ENCODE measurements at places on chromosomes 7 and 10.
A peak's percentile ranks its signal among the peaks of the same experiment; 100 is the strongest.

DNA sequence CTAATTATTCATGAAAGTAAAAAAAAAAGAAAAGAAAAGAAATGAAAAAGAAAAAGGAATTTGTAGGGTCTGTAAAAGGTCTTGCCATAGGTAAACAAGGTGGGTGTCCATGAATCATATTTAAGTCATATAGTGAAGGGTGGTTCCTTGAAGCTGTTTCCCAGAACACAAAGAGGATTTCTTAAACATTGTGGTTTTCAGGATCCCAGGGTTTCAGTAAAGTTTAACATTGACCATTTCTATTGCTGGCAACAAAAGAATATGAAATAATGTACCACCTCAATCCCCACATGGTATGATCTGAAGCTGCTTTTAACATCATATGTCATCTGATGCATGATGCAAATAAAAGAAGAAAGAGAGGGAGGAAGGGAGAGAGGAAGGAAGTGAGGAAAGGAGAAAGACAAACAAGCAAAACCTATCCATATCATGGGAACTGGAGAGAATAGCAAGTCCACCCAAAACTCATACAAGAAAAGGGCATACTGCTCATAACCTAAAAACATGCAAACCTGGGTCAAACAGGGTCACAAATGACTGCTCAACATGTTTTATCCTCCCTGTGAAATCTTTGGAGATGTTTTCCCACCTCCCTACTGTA lies 663.5 kb downstream of the SORCS1 start:
- DNase-seq, result no peak

DNA sequence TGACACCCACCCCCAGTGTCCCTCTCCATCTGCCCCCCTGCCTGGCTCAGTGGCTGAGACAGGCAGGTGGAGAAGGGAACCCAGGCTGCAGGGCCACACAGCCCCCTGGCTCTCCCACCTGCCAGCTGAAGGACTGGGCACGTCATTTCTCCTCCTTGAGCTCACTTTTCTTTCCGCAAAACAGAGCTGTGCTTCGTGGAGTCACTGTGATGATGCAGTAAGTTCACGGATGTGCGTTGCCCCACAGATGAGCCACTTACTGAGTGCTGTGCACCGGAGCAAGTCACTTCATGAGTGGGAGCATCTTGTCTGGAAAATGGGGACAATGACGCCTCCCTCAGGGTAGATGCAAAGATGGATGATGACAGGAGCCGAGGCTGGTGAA lies 2.7 kb downstream of the OPN4 start:
- no peak for DNase-seq

DNA sequence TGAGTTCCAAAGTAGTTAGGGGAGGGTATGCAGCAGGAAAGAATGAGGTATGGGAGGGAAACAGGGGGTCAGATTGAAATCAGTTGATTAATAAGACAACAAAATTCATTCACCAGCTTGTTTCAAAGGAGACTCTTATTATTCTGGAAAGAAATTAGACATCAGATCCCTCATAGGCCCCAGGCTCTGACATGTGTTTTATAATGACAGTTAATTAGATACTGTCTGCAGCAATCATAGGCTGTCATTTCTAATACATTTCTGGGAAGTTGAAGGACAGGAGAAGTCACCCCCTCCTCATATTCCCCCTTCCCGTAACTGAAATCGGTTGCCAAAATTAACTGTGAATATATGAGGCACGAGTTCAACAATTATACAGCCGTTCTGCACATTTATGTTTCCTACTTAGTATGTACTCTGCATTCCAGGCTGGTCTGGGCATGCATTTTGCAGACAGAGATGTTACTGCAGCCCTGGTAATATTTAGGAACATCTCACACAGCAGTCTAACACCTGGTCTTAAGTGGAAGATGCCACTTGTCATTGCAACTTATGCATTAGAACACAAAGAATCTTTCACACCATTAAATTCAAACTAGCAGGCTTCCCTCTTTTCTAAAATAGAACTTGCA lies 355.2 kb upstream of the LRGUK start:
- peak; percentile 23 for DNase-seq

DNA sequence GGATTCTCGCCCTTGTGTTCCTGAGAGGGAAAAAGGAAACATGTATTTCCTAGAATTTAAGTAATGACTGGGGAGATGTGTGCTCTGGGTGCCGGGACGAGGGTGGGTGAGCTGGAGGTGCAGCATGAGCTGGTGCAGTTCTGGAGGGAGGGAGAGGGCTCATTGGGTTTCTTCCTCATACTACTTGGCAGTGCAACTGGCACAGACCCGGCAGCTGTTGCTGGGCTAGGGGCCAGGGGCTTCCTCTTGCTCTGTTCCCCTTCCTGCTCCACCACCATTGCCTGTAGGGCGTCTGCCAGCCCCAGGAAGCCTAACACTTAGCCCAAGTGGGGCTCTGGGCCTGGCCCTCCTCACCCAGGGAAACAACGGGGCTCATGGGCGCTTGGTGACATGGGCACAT lies 5.9 kb downstream of the RET start:
- DNase-seq, result no peak

DNA sequence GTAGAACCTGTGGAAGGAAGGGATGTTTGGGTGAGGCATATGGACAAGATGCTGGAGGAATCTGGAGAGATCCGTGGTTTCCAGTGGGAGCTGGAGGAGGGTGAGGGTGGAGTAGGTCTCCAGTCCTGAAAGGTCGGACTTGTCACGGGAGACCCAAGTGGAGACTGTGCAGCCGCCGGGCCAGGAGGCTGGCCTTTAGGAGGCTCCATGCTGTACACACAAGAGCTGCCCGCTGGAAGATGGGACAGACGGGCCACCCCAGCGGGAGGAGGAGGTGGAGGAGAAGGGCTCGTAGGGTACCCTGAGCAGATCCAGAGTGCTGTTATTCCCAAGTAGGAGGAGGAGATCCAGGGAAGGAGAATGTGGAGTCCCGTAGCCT lies 106.7 kb downstream of the NKX6-2 start:
- DNase-seq, result no peak

GRCh38 chr10:4397337-4397736 lies 428.7 kb upstream of the AKR1E2 start:
- no peak for DNase-seq

- DNase-seq, result no peak
Measured at GRCh38 chr10:10165415-10165814, 852.3 kb upstream of the CELF2 start.

DNA sequence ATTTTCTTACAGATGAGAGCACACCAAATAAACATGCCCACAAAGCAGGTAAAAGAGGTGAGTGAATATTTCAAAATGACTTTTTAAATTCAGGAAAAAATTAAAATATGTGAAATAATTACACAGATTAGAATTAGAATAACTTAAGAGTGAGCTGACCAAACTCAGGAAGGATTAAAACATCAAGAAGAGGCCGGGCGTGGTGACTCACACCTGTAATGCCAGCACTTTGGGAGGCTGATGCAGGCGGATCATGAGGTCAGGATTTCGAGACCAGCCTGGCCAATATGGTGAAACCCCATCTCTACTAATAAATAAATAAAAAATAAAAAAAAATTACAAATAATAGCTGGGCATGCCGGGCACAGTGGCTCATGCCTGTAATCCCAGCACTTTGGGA lies 140.1 kb downstream of the REEP3 start:
- no peak for DNase-seq

- peak; percentile 47 for DNase-seq
Measured at GRCh38 chr7:100483090-100483721, 521 bp upstream of the NYAP1 start.

GRCh38 chr10:101588879-101589278 lies 758 bp downstream of the DPCD start:
- DNase-seq, result no peak

DNA sequence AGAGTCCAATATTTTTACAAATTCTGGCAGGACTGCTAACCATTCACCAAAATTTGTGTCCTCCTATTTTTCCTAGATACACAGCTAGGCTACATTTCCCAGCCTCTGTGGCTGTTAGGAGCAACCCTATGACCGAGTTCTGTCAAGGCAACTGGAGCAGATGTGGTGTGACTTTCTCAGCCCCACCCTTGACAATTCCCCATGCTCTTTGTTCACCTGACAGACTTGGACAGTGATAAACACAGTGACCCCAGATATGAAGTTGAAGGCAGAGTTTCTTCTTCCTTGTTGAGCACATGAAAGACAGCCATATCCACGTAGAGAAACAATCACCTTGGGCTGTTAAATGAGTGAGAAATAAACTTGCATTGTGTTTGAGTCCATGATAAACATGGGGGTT lies 1162.1 kb downstream of the SORCS3 start:
- no peak for DNase-seq

- DNase-seq, result peak; percentile 67
Measured at GRCh38 chr7:7183061-7183837, 905 bp downstream of the C1GALT1 start.

GRCh38 chr10:124827474-124827873 lies 25.9 kb downstream of the ABRAXAS2 start:
- peak; percentile 1 for DNase-seq

DNA sequence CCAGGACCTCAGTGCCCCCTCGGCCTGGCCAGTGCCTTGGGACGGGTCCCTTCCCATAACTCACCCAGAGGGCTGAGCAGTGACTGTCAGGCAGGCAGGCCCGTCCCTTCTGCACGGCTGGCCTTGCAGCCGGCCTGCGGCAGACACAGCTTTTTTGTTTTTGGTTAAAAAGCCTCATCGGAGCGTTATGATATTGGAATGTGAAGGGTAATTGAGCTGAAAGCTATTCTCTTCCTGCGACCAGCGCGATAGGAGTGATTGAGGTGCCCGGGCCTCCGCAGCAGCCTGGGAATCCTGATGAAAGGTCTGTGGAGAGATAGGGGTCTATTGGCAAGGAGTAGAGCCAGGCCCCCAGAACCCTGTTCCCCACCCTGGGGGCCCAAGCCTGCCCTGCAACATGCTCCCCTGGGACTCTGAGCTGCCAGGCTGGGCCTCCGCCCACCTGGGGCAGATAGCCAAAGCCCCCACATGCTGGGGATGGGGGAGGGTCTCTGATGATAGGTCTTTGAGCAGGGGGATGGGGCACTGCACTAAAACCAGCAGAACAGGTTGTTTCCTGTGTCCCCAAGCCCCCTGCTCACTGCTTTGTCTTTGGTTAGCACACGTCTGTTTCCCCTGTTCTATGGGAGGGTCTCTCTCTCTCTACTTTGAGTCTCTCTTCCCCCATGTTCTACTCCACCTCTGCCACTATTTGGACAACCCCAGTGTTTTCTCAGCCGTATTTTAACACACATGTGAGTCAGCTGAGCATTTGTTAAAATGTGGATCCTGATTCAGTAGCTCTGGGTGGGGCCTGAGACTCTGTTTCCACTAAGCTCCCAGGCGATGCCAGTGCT lies 131.9 kb downstream of the CDH23 start:
- no peak for DNase-seq

DNA sequence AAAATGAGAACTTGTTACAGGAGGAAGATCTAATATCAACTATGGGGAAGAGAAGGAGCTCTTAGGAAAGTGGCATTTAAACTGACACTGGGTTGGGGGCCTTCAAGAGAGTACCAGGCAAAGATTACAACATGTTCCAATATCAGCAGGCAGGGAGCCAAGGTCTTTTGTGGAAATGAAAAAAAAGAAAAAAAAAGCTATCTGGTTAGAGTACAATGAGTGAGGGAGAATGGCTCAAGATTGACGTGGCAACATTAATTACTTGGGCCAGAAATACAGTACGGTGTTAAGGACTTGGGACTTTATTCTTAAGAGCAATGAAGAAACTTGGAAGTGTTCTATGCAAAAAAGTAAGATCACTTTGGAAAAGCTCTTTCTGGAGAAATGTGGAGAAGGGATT lies 132.3 kb upstream of the CDK1 start:
- DNase-seq, result no peak

- DNase-seq, result no peak
Measured at GRCh38 chr7:147089608-147090007, 973.0 kb downstream of the CNTNAP2 start.

- DNase-seq, result no peak
Measured at GRCh38 chr10:1063232-1063865, 7.2 kb downstream of the WDR37 start.

DNA sequence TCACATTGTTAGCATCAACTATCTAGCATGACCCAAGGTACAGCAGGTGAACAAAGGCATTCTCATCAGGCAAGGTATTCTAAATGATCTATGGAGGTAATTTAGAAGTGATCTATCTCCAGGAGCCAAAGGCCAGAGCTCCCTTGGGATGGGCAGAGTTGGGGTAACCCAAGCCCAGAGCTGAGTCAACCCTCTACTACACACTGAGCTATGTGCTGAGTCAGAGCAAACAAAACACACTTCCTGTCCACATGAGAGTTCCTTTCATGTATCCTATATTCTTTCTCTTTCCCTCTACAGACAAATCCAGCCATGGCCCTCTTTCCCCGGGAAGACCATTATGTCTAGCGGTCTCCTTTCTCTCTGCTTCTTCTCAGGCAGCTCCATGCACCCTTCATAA lies 68.2 kb upstream of the AGK start:
- no peak for DNase-seq

- DNase-seq, result peak; percentile 52
Measured at GRCh38 chr7:129343099-129343700, 91.0 kb upstream of the STRIP2 start.

- no peak for DNase-seq
Measured at GRCh38 chr10:110088367-110089104, 80.8 kb downstream of the ADD3 start.

- DNase-seq, result no peak
Measured at GRCh38 chr10:43209651-43210141, 57.2 kb downstream of the RASGEF1A start.

DNA sequence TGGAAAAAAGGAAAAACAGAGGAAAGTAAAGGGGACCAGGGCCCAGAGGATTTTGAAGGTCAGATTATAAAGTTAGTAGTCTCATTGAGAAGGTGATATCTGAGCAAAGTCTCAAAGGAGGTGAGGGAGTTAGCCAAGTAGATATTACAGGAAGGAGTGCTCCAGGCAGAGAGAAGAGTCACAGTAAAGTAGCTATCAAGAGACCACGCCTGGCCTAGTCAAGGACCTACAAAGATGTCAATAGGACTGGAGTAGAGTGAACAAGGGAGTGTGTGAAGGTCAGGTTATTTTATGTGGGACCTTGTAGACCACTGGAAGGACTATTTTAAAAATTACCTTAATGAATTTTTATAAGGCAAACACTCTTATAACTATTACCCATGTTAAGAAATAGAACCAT lies 64.8 kb downstream of the TPST1 start:
- no peak for DNase-seq

DNA sequence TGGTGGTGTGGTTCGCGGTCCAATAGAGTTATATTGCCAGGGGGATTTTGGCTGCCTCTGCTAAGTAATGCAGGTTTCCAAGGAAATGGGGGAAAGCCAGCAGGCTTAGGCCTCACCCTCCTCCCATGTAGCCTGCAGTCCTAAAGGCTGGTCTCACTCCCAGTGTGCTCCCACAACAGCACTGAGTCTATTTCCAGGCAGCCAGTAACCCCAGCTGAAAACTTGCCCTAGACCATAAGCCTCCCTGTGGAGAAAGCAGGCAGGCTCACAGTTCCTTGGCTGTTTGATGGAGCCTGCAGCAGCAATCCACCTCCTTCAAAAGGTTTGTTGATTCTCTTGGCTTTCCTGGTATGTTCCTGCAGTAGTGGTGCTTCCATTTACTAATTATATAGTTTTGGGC lies 220.0 kb upstream of the ZNF804B start:
- no peak for DNase-seq

DNA sequence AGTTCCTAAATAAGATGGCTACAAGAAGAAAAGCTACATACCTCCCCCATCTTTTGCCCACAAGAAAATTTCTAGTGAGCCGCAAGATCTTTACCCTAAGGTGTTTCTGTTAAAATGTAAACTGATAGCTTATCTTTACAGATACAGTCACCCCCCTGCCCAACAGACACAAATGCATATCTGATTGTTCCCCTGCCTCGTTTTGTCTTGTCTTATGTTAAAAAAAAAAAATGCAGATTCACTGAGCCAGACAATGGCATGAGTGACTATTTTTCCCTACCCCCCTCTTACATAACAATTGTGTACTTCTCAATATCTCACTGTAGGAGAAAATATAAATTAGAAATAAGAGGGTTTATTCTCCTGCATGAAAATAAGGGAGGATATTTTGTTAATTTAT lies 8.5 kb downstream of the ZNF138 start:
- no peak for DNase-seq

Measured in NCI-H2081 (cell line).